Esophagus mucosa (tissue), 1 donor: ENCODE measurements at places on chromosomes 1 and 21.

- no peak for ATAC-seq
These were observed 88.5 kb upstream of the ETV3 start for GRCh38 chr1:157226739-157227138.

- ATAC-seq = no peak
These were observed 13.5 kb downstream of the PLA2G2D start for GRCh38 chr1:20105856-20106255.

GRCh38 chr1:11935057-11935412 lies 518 bp downstream of the PLOD1 start:
- no peak for ATAC-seq

DNA sequence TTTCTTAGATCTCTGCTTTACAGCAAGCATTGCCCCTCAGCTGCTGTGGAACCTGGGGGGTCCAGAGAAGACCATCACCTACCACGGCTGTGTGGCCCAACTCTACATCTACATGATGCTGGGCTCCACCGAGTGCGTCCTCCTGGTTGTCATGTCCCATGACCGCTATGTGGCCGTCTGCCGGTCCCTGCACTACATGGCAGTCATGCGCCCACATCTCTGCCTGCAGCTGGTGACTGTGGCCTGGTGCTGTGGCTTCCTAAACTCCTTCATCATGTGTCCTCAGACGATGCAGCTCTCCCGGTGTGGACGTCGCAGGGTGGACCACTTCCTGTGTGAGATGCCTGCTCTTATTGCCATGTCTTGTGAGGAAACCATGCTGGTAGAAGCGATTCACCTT lies 33.4 kb upstream of the OR2B11 start:
- ATAC-seq = no peak

DNA sequence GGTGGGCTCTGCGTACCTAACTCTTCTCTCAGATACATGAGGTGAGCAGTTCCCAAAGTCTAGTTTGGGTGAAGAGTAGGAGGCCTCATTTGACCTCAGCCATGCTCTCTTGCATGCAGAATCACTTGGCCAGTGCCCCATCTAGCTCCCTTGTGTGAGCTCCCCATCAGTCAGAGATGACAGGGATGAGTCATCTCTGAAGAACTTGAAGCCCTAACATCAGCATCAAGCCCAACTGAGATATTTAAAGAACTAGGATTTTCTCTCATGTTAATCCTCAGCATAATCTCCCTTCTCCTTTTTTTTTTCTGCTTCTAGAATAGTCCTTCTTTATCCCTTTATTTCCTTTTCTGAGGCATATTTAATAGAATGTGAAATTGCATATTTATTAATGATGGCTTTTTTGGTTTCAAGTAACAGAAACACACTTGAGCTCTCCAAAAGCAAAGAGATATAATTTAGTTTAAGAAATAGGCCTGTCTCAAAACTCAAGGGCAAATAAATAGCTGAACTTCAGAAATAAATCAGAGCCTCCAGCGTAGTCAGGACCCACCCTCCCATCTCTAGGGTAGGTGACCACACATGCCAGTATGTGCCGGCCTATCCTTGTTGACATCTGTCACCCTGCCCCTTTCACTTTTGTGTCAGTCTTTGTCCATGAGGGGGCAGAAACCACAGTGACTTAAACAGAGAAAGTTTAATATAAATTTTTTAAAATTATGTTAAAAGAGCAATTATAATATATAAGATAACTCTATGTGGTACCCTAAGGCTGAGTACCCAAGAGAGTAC lies 112.3 kb downstream of the TSEN15 start:
- ATAC-seq = no peak

GRCh38 chr21:14572204-14572780 lies 26.2 kb upstream of the SAMSN1 start:
- ATAC-seq = no peak

GRCh38 chr1:220798338-220798737 lies 11.6 kb downstream of the MTARC1 start:
- ATAC-seq = no peak

- no peak for ATAC-seq
These were observed 129.4 kb downstream of the MRPS6 start for GRCh38 chr21:34202553-34203372.

GRCh38 chr1:9875636-9876000 lies 34.5 kb downstream of the CTNNBIP1 start:
- ATAC-seq = no peak

- ATAC-seq = no peak
These were observed 68.9 kb upstream of the COL11A1 start for GRCh38 chr1:103177108-103177775.

DNA sequence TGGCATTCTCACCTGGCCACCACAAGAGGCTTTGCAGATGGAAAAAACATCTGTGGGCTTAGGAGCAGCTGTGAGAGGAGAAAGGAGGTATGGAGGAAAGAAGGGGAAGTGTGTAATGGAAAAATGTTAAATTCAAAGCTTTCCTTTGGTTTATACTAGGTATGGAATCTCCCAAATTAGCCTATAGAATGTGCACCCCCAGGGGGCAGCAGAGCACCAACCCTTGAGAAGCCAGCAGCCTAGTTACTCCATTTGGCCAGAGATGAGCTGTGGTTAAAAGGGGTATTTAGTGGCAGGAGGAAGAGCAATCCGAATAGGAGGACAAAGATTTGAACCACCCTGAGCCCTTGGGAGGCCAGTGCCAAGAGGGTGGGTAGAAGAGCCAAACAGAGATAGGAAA lies 97.5 kb upstream of the CTTNBP2NL start:
- peak; percentile 71 for ATAC-seq

DNA sequence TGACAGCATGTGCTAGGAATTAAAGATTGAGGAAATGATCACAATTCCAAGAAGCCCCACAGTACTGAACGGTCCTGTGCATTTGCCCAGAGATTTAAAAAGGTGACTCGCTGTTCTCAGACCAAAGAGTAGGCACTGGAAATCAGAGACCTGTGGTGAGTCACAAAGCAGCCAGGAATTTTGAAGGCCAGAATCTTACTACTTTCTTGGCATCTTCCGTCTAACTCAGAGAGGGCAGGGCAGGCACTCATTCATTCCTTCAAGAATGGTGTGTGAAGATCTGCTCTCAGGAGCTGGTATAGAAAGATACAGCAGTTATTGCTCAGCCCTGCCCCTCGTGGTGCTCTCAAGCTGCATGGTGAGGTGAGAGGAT lies 57.9 kb downstream of the BRINP2 start:
- ATAC-seq = no peak

DNA sequence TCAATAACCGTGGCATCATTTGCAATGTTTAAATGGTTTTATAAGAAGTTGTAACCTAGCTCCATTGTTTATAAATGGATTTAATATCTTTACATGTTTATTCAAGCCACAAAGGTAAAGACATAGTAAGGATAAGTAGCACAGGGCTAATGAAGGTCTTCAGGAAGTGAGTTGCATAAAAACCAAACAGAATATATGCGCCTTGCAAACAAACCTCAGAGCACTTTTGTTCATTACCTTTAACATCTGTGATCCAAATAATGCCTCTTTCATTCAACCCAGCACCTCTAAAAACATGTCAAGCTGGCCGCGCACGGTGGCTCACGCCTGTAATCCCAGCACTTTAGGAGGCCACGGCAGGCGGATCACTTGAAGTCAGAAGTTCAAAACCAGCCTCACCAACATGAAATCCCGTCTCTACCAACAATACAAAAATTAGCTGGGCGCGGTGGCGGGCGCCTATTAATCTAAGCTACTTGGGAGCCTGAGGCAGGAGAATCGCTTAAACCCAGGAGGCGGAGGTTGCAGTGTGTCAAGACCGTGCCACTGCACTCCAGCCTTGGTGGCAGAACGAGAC lies 25.3 kb downstream of the BRINP3 start:
- no peak for ATAC-seq

GRCh38 chr1:42736152-42736551 lies 3.9 kb downstream of the CLDN19 start:
- ATAC-seq = peak; percentile 55

GRCh38 chr1:86965012-86965826 lies 50.8 kb downstream of the HS2ST1 start:
- no peak for ATAC-seq

- ATAC-seq = no peak
These were observed 68.0 kb upstream of the CYP2J2 start for GRCh38 chr1:59994302-59995198.

GRCh38 chr1:204971517-204972336 lies 71.3 kb upstream of the CNTN2 start:
- ATAC-seq = peak; percentile 68

DNA sequence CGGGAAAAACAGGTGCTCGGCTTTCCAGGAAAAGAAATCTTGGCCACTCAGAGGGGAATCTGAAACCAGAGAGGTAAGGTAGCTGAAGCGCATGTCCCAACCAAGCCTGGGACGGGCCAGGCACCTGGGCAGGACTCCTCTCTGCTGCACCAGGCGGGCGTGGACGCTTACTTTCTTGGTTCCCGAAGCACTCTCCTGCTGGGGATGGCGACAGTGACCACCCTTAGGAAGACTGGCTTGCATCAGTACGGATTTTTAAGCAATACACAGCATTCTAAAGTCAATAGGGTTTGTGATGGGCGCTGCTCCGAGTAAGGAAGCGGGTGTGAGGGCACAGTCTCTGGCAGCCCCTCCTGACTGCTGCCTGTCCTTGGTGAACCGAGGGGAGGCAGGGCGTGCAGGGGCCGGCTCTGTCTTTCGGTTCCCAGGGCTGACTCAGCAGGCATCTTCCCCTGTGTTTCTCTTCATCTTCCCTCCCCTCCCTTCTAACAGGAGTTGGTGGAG lies 74.9 kb upstream of the ANGPTL1 start:
- peak; percentile 60 for ATAC-seq

GRCh38 chr1:46616277-46617107 lies at the start of gene MOB3C:
Gene MOB3C, minus strand, starts transcription at chr1:46616811. Its CDS starts 3,490 bp downstream, at chr1:46613321.
- ATAC-seq = peak; percentile 60

DNA sequence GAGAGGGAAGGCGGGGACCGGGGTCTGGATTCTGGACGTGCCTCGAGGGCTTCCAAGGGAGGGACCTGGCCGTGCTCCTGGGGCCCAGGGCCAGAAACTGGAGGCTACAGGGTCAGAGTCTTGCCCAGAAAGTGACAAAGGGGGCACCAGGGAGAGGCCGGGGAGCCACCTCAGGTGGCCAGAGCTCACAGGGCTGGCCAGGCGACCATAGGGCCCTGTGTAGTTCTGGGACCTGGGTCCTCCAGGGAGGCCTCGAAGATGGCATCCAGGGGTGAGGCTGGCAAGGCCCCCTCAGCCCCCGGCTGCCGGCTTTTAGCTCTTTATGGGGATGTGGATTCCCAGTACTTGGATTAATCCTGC lies 14.3 kb upstream of the LRRC3 start:
- no peak for ATAC-seq

DNA sequence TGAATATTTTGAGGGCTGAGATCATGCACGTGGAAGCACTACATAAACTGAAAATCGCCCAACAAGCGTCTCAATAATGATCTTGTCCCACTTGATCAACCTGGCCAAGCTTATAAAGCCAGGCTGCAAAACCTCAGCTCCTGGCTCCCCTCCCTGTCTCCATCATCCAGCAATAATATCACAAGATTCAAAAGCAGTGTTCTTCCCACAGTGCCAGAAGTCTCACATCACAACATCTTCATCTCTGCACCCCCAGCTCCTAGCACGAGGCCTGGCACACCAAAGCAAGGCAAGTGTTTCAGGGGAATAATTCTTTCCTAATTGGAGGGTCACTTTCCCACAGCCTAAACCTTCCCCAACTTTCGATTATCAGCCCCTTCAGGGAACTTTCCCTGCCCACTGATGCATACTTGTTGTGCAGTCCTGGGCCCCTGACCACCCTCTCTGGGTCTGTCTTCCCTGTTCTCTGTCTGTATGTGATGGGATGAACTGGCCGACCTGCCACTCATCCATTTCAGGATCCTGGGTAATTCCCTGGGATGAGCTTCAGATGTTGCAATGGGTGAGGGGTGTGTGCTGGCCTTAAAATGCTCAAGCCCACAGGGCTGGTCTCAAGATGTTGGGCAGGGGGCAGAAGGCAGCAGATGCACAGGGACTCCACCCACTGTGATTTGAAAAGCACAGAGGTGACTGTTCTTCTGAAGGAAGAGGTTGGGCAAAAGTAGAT lies 129.0 kb downstream of the DMRTB1 start:
- ATAC-seq = no peak

GRCh38 chr1:45326627-45327623 lies at the start of gene HPDL:
Gene HPDL, plus strand, starts transcription at chr1:45326895. Its CDS starts 254 bp downstream, at chr1:45327149.
- ATAC-seq = peak; percentile 48

GRCh38 chr1:93275634-93276295 lies 69.9 kb upstream of the DR1 start:
- ATAC-seq = no peak

- no peak for ATAC-seq
These were observed 335.3 kb upstream of the BRINP3 start for GRCh38 chr1:190812996-190813395.

GRCh38 chr1:3596663-3597598 lies 14.4 kb downstream of the MEGF6 start:
- no peak for ATAC-seq

DNA sequence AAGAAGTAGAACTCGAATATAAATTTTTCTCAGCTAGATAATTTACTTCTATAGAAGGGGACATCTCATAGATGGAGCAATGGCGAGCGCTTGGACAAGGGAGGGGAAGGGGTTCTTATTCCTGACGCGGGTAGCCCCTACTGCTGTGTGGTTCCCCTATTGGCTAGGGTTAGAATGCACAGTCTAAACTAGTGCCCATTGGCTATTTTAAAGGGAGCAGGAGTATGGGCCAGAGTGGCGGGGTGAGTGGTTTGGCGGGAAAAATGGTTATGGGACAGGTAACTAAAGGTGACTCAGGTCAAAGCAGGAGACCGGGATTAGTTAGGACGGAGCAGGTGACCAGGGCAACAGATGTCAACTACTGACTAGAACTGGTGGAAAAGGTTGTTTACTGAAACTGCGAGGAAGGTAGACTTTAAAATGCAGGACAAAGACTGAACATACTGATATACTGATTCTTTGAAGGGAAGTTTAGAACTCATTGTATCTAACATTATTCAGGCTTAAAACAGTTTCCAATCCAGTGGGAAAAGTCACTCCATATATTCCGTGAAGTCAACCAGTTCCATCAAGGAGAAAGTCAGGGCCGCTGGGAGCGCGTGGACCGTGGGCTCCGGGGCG lies 940 bp upstream of the ATAD3A start:
- ATAC-seq = peak; percentile 9

GRCh38 chr1:154860156-154860870 lies 9.8 kb downstream of the KCNN3 start:
- ATAC-seq = peak; percentile 42

- no peak for ATAC-seq
These were observed 45.7 kb downstream of the KCNN3 start for GRCh38 chr1:154824179-154825000.

DNA sequence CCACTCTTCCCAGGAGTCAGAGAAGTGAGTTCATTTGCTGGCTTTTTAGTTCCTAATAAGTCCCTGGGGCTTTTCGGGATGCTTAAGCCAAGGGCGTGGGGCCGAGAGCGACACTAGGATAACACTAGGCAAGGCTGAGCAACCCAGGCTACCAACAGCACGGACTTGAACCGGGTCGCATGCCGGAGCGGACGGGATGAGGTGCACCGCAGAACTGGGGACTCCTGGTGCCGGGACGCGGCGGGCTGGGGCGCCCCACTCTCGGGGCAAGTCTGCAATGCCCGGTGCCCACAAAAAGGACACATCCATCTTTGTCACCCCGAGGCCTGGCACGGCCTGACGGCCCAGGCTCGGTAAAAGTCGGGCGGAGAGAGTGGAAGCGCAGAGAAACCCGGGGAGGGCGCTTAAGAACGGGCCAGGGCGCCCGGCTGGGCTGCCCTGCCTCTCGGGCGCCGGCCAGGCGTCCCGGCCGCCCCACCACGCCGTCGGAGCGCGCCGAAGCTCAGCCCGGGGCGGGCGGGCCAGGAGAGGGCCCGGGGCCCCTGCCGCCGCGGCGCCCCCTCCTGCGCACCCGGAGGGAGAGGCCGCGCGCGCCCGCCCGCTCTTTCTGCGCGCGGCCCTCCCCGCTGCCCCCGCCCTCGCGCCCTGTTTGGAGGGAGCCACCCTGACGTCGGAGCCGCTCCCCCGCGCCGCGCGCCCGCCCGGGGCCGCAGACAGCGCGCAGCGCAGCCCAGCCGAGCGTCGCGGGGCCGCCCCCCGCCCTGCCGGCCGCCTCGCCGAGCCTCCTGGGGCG lies at the start of gene NBL1:
Gene NBL1 (plus strand): TSS at position 710 of the 793 bp plus-strand sequence. CDS start 10,720 bp downstream, outside the sequence.
- ATAC-seq = peak; percentile 55
